ENCODE measurements at places on chromosomes 3 and 15.
A peak's percentile ranks its signal among the peaks of the same experiment; 100 is the strongest.

- no peak for DNase-seq
Measured at GRCh38 chr3:166456286-166456685, 619.1 kb upstream of the BCHE start.

DNA sequence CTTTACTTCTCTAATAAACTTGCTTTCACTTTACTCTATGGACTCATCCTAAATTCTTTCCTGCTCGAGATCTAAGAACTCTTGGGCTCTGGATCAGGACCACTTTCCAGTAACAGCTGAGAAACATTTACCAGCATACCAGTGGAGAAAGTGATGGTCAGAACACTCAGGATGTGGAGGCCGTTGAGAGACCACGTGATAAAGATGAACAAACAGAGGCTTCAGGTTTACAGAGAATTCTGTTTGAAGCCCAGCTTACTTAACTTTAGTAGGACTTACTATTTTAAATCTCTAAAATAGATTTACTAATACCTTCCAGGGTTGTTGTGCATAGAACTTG, 57.0 kb downstream of the FRMD4B start:
- no peak for DNase-seq

- peak; percentile 33 for DNase-seq
Measured at GRCh38 chr15:55318588-55319494, at the start of the genes PIGB and PIGBOS1. Gene PIGB, plus strand, starts transcription at chr15:55319222. Its CDS starts 29 bp downstream, at chr15:55319251. Gene PIGBOS1, minus strand, starts transcription at chr15:55319123. Its CDS starts 1,331 bp downstream, at chr15:55317792.

GRCh38 chr3:143977341-143978262, 6.0 kb downstream of the DIPK2A start:
- DNase-seq: no peak

DNA sequence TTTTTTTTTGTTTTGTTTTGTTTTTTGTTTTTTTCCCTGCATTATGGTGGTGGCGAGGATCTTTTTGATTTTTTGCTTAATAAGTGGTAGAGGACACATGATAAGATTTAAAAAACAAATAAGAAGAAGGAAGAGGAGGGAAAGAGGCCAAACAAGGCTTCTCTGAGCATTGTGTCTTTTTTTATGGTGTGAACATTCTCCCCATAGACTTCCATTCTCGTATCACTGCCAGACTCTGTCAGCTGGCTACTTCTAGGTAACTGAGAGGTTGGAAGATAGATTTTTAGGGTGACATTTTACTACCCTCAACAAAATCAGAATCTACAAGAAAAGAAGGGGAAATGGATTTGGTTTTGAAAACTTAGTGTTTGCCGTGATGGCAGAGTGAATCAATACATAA, 3.8 kb downstream of the NLGN1 start:
- no peak for DNase-seq

GRCh38 chr3:24004171-24004938, 59.3 kb downstream of the NR1D2 start:
- no peak for DNase-seq

- no peak for DNase-seq
Measured at GRCh38 chr3:33096093-33096868, 665 bp downstream of the GLB1 start.

DNA sequence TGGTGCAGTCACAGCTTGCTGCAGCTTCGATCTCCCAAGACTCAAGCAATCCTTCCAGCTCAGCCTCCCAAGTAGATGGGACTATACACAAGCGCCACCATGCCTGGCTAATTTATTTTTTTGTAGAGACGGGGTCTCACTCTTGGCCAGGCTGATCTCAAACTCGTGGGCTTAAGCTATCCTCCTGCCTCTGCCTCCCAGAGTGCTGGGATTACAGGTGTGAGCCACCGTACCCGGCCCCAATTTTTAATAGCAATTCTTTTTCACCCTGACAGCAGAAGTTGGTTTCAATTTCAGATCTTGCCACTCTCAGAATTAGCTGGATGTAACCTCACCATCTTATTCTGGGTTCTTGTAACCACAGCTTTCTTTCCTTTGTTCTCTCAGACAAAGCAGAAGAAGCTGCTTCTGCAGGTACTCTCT, 64.8 kb downstream of the TRIM71 start:
- no peak for DNase-seq

- DNase-seq: no peak
Measured at GRCh38 chr15:52765785-52766184, 24.4 kb downstream of the ONECUT1 start.

DNA sequence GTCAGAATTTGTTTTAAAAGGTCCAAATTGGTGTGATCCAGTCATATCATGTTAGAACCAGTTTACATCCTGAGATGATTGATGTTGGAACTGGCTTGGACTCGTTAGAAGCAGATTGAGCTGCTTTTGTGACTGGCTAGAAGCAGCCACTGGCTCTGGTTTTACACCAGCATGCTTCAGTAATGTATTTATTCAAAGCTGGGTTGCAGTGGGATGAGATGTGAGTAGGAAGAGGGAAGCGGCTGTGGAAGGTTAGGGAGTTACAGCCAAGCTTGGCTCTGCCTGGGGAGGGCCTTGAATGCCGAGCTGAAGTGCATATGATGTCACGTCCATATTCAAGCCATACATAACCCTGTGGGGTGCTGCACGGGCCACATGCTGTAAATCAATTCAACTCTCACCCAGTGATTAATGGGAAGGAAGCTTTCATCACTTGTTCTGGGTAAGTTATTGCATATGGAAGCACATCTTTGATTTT, 104.0 kb upstream of the SMAD3 start:
- no peak for DNase-seq

- no peak for DNase-seq
Measured at GRCh38 chr3:46908294-46908985, 30.9 kb downstream of the PTH1R start.

GRCh38 chr3:156299569-156299968, 179.2 kb downstream of the KCNAB1 start:
- no peak for DNase-seq
